Right renal pelvis (tissue), 4 donors: ENCODE measurements at places on chromosomes 2 and 18. TPM values are rescaled to one million over a fixed set of nuclear protein-coding genes. Genes with fewer than 3 reads are reported as not detected.

- DNase-seq: no peak
Observed at GRCh38 chr2:237330541-237330940, 83.4 kb downstream of the COL6A3 start.

The FBXO41 gene
- 1.8 TPM for polyA plus RNA-seq

- no peak for DNase-seq
Observed at GRCh38 chr2:27412419-27413152, 3.2 kb upstream of the PPM1G start.

The CGREF1 gene
- 7.2 TPM for polyA plus RNA-seq

The TFCP2L1 gene
- 63.4 TPM for polyA plus RNA-seq

DNA sequence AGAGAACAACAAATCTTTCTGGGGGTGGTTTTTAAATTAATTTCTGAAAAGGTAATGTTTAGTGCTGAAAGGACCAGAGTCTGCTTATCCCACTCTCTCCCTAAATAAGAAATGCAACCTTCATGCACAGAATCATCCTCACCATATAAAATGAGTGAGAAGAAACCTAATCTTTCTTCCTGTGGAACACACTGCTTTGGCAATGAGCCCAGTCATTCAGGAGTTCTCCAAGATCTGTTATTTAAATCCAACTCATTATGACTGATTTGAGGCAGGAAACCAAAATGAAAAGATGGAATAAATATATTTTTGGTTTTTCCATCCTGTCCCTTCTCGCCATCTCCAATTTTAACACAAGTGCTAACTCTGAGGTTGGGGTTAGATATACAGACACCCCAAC lies 228.3 kb downstream of the SRBD1 start:
- no peak for DNase-seq

The NOSTRIN gene
- 26.3 TPM for polyA plus RNA-seq

- DNase-seq: no peak
Observed at GRCh38 chr18:42092848-42093247, 137.8 kb downstream of the PIK3C3 start.

DNA sequence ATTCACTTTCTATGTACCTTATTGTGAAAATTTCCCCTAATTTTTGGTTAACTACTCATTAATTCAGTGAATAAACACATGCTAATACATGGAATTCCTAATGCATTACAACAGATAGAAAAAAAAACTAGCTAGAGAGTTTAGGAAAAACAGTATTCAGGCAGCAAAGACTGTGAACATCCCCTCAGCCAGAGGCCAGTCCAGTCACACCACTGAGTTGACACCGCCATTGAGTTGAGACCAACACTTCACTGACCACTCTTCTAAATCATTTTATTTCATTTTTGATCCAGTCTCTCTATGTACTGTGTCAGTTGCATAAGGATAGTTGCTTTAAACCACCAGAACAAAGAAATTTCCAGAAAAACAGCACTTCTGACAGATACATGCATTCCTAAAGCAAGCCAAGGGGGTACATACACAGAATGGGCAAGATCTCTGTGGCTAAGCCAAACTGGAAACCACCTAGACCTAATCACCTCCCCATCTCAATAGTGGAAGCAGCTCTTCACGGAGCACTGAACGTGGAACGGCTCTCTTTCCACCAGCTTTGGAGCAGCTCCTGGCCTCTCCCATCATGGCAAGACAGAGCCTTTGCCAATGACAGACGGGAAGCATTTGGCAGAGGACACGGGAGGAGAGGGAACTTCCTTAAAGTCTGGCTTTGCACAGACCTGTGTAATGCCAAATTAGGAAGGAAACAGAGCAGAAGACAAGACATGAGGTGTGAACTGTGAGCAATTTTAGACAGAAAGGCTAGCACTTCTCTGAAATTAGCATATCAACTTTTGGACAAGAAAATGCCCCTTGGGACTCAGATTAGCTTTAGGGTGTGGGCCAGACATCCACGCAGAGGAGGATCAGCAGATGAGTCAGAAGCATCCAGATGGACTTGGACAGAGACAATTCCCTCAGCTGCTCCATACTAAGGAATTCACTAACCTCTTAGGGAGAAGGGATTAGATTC lies 36.4 kb downstream of the CACNB4 start:
- DNase-seq: no peak
